ENCODE measurements at places on chromosomes 6 and 20.
A peak's percentile ranks its signal among the peaks of the same experiment; 100 is the strongest.

GRCh38 chr6:36432151-36432671 is 10.4 kb downstream of the PXT1 start:
- DNase-seq = no peak

GRCh38 chr6:169240591-169241390 is 12.9 kb downstream of the THBS2 start:
- no peak for DNase-seq

DNA sequence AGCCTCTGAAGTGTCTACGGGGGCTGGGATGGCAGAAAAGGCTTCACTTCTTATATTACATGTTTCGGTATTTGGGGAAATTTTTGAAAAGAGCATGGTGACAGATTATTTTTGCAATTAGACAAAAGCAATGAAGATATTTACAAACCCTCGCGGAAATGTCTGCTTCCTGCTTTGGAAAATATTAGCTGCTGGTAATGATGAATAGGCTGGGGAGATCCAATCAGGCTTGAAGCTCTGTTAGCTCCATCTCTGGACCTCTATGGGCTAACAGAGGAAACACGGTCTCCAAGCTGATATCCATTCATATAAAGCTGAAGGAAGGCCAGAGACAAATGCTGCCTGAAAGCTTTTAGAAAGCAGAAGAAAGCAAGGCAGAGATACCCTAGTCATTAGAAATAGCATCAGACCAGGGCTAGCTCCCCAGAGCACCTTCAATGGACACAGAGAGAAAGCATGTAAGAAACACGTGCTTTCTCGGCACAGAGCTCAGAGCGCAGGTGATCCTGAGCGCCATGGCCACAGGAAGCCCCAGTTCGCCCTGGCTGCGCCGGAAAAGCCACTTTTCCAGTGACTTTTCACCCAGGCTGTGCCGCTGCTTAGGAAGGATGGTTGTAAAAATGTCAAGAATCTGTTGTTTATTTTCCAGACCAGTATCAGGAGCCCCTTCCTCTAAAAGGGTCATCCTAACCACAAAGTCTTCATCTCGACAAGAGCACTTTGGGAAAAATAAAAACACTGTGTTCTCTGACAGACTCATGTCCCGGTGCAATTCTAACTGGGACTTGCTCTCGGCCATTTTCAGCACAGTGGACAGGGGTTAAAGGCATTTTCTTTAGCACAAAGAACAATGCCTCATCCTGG is 68.5 kb upstream of the NFATC2 start:
- DNase-seq = no peak

DNA sequence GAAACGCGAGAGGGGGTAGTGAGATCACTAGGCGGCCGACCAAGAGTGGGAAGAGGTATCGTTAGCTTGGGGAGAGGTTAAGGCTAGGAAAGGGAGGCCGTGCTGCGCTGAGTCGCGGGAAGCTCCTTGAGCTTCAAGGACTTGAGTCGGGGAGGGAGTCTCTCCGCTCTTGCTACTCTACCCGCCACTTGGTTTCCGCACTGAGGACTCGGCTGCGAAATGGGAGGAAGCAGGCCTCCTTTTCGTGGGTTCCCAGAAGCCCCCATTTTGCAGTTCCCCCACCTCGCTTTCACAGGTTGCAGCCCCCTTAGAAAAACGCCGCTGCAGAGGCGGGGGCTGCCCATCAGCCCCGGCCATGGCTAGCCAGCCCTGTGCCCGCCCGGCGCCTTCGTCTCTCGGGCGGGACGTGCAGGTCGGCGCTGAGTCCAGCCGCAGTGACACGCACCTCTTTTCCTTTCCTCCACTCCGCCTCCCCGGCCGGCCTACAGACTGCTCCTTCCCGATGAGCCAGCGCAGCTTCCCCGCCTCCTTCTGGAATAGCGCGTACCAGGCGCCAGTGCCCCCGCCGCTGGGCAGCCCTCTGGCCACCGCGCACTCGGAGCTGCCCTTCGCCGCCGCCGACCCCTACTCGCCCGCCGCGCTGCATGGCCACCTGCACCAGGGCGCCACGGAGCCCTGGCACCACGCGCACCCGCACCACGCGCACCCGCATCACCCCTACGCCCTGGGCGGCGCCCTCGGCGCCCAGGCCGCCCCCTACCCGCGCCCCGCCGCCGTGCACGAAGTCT is 4.9 kb downstream of the VGLL2 start:
- DNase-seq = no peak

GRCh38 chr6:50185006-50185405 is 135.3 kb upstream of the DEFB112 start:
- peak; percentile 12 for DNase-seq

DNA sequence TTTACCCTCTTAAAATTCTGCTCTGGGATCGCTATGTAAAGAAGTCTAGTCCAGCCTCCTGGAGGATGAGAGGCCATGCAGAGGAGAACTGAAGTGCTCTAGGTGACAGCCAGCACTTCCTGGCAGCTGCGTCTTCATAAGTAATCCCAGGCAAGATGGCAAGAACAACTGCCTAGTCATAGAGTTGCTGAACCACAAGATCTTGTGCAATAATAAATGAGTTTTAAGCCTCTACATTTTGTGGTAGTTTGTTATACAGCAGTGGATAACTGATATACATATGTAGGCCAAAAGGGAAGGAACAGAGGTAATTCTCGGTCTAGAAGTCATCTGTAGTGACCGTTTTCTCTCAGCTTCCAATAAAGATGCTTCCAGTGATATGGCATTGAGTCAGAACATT is 103.8 kb upstream of the FLRT3 start:
- peak; percentile 48 for DNase-seq

GRCh38 chr6:168643401-168643800 is 202.4 kb downstream of the SMOC2 start:
- DNase-seq = no peak

- no peak for DNase-seq
Observed at GRCh38 chr20:38337561-38338140, 8.6 kb upstream of the LBP start.

DNA sequence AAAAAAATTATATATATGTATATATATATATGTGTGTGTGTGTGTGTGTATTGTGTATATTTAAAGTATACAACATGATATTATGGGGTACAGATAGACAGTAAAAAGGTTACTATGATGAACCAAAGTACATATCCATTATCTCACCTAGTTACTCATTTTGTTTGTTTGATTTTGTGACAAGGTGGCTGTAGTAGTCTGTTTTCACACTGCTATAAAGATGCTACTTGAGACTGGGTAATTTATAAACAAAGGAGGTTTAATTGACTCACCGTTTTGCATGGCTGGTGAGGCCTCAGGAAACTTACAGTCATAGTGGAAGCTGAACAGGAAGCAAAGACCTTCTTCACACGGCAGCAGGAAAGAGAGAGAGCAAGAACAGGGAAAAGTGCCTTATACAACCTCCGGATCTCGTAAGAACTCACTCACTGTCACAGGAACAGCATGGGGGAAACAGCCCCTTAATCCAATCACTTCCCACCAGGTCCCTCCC is 30.2 kb upstream of the DACT2 start:
- DNase-seq = no peak

- DNase-seq = no peak
Observed at GRCh38 chr6:106764353-106764980, 135.1 kb downstream of the QRSL1 start.

DNA sequence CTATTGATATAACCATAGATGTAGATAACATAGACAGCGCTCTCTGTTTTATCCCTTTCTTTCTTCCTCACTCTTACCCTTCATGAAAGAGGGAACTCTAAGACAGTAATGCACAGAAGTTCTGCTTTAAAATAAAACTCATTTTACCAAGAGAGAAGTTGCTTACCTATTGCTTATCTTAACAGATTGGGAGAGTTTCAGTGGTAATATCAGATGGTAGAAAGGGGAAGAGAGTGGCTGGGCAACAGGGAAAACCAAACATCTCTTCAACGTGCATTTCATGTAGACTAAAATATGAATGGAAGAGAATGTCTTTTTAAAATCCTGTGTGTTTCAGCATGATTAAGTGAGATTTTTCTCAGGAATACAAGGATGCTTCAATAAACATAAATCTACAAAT is 45.3 kb upstream of the SIRPG start:
- no peak for DNase-seq

DNA sequence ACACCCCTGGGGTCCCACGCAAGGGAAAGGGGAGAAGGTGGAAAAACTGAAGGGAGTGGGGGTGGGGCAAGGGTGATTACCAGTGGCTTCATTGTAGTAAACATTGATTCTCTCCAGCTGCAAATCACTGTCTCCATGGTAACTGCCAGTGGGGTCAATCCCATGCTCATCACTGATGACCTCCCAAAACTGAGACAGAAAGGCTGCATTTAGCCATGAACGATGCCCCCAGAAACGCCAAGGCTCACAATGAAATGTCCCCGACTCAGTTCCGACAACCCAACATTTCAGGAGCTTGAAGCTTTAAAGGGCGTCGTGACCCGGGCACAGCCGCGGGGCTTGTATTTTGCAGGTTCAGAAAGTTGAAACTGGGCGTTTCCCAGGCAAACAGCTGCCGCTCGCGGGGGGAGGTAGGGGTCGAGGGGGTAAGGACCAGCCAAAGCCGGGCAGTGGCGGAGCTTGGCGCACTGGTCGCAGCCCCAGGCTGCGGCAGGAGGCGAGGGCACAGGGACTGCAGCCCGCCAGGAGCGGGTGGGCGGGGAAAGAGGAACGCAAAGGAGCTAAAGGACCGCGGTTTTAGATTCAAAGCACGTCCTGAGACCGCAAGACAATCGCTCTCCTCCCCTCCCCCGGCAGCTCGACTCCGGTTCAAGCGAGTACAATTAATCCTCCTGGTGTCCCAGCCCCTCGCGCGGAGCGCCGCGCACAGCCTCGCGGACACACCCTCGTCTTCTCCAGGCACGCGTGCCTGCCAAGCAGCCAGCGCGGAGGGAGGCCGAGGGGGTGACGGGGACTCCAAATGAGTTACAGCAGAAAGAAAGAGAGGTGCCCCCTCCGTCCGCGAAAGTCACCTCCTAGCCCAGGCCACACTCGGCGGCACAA is 731 bp downstream of the TUBB2B start:
- DNase-seq = no peak
